ENCODE measurements at places on chromosomes 4 and X. TPM values are rescaled to one million over a fixed set of nuclear protein-coding genes. Genes with fewer than 3 reads are reported as not detected.

GRCh38 chr4:7903791-7904516 is 35.7 kb downstream of the AFAP1 start:
- DNase-seq = no peak

DNA sequence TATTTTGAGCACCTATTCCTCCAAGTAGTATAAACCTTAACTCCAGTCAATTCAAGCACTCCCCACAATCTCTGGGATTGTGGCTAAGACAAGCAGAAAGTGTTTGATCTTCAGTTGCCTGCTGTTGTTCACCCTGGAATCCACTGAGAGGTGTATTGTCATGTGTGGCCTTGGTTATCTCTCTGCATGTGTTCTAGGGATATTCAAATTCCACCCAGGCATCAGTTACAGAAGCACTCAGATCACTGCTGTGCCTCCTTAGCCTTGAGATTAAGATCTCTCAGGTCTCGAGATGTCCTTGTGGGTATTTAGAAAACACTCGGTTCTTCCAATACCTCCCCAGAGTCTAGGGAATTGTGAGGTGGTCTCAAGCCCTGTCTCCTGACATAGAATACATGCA is 213.3 kb downstream of the SMARCA1 start:
- no peak for DNase-seq

DNA sequence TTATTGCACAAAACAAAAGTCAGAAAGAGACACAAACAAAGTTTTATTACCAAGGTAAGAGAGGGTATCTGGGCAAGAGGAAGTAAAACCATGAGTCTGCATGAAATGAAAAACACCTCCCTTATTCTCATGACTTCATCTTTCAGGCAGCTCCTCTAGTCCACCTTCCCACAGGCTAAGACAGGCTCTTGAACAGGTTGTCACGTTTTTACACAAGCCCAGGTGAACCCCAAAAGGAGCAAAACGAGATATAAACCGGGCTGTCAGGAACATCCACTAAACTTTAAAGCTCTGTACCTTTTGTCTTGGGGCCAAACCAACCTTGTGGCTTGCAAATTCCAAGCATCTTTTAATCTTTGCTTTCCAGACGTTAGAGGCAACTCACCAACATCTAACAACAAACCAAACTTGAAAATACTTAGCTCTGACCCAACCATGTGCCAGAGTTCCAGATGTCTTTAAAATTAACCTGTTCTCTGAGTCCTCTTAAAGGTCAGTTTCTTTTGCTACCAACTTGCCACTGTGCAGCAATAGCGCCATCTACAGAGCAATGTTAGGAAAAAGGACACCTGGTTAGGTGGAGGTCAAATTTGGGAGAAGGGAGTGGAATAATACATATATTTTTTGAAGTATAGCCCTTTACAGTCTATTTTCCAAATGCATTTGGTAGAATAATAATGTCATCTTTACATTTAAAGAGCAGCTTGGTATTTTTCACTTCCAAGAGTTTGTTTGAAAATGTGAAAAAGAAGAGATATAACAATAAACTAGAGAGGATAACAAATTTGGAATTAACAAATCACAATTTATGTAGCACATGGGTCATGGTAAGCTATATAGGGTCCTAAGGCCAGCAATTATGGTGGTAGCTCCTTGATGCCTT is 73.1 kb downstream of the QRFPR start:
- no peak for DNase-seq

DNA sequence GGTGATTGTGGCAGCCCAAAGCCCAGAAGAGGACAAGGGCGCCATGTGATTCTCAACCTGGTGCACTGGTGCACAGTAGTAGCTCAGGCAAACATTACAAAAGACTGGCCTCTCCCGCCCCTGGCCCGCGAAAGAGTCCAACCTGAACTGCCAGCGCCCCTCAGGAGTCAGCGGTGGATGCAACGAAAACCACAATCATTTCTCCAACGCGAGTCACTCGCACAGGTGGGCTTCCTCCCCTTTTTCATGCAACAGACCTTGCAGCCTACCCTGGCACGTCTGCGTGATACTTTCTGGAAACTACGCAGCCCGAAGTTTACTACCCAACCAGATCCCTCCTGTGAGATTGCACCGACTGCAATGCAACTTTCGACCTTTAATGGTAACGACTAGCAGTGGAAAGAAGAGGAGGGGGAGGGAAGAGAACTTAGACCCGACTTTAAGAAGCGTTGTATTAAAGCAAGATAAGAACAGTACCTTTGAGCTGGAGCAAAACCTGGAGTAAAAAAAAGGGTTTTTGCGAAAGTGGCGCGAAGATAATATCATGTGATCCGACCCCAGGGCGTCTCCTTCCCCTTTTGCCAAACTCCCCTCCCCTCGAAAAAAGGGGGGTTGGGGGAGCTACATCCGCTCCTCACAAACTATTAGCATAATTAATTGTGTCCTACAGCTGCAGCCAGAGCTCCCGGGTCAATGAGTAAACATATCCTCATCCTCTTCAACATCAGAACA is 63.3 kb upstream of the CCDC160 start:
- DNase-seq = no peak

- no peak for DNase-seq
Observed at GRCh38 chr4:7275067-7275466, 82.7 kb downstream of the SORCS2 start.

DNA sequence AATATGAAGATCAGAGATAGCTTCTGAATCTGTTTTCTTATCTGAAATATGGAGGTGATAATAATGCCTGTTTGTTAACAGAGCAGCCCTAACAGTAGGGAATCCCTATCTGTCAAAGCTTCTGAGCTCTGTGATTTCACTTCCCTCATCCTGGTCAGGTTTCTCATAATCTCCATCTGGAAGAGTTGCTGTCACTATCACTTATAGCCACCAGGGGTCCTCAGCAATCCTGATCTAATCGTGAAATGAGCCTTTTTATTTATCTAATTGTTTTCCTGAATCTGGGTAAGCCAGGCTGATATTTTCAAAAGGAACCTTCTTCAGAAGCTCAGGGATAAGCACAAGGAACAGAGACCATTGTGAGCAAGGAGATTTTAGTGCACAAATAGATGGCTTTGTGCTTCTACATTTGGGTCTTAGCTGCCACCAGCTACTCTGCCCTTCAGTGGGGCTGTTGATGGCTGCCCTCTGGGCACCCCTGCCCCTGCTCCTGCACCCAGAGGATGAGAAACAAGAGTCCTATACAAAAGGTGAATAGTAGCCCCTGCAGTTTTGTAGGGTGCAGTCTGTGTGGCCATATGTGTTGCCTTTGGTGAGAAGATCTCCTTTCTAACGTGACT is 196.4 kb upstream of the RADX start:
- no peak for DNase-seq

DNA sequence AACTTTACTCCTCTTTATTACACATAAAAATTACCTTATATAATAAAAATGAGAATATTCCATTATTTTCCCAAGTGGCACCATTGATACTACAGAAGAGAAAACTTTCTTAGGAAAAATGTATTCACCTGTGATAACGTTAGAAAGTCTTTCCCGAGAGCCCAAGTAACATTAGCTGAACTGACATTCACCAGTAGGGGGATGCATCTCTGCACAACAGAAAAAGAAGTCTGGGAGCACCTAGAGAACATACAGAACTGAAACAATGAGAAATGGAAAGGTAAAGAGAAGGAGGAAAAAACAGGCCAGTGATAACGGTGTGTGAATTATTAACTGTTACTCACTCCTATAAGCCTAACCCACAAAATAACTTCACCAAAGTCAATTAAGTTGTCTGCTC is 423.3 kb downstream of the CENPC start:
- no peak for DNase-seq

DNA sequence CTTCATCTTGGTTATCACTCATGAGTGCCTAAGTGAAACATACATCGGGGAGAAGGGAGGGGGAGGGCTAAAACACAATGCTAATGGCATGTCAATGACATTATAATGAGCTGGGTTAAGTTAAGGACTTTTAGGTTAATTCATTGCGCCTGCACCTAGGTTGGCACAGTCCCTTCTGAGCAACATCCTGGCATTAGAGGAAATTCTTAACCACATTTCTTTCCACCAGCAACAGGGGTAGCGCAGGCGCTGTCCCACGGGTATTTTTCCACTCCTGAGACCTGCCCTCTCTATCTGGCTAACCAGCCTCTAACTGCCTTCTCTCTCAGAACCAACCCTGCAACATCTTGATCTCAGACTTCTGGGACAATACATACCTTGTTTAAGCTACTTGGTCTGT is 39.0 kb upstream of the PROM1 start:
- no peak for DNase-seq

- no peak for DNase-seq
Observed at GRCh38 chrX:17656035-17656418, 81.3 kb upstream of the SCML1 start.

DNA sequence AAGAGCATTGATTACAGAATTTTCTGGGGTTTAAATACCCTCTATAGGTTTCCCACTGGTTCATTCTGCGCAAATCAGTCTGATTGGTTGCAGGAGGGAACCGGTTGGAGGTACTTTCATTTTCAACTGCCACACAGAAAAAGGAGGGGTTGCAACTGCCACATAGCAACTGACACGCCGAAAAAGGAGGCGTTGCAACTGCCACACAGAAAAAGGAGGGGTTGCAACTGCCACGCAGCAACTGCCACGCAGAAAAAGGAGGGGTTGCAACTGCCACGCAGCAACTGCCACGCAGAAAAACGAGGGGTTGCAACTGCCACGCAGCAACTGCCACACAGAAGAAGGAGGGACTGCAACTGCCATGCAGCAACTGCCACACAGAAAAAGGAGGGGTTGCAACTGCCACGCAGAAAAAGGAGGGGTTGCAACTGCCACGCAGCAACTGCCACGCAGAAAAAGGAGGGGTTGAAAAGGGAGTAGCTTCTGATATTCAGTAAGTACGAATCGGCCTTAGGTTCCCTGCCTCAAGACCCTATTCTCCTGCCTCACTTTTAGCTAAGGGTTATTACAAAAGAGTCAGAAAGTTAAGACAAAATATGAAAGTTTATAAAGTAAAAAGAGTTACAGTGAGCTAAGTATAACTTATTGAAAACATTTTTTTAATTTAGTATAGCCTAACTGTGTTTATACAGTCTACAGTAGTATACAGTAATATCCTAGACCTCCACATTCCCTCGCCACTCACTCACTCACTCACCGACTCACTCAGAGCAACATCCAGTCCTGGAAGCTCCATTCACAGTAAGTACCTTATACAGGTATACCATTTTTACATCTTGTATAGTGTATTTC is 431.8 kb downstream of the KCTD8 start:
- DNase-seq = no peak

DNA sequence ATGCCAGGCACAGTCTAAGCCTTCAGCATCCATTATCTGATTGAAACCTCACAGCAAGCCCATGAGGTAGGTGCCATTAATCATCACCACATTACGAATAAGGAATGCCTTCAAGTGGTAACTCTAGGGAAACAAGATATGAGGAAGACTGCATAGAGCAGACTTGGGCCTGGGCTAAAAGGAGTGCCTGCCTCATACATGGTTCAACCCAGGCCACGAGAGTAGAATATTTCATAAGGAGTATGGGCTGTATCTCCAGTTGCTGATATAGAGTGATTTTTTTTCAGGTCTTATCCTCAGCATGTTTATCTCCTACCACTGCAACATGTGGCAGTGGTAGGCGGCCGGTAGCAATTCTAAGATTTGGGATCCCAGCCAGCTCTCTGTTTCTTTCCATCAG is 51.7 kb downstream of the ATP11C start:
- DNase-seq = no peak

The CXXC4 gene
- total RNA-seq = 12.2 TPM
